Lung (tissue), 17 donors: ENCODE measurements at places on chromosomes 6 and 20. TPM values are rescaled to one million over a fixed set of nuclear protein-coding genes. Genes with fewer than 3 reads are reported as not detected.
A peak's percentile ranks its signal among the peaks of the same experiment; 100 is the strongest.

GRCh38 chr6:140319209-140319608, 944.8 kb upstream of the CITED2 start:
- no peak for DNase-seq

DNA sequence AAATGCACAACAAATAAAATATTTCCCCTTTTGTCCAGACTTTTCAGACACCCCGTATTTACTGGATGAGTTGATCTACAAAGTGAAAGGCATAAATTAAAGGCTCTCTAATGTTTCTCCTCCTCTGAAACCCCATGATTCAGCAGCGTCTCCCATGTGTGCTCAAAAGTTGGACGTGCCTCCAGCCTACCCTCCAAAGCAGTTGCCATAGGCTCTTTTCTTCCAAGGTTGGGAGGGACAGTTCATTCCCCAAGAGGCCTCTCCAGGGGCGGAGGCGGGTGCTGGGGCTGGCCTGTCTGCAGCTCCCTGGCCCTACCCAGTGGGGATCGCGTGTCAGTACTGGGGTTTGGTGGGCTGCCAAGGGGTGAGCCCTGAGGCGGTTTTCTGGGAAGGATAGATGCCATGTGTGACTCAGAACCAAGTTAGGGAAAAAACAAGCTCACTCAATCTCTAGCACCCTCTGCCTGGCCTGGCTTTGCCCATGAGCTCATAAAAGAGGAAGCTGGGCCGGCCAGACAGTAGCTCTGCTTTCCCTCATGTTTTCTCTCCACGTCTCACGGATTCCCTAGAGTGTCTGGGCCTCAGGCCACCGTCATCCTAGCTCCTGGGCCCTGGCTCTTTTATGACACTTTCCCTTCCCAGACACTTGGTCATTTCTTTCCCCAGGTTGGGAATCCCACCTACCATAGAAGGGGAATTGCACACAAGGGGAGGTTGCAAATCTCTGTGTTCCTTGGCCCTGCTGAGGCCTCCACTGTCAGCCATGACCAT, 8.0 kb upstream of the IER3 start:
- DNase-seq, result peak; percentile 54

Gene OTOR
- polyA plus RNA-seq, result not detected

GRCh38 chr6:13436399-13437217, 50.8 kb downstream of the GFOD1 start:
- DNase-seq, result peak; percentile 80

Gene BTN1A1
- 0.06 TPM for polyA plus RNA-seq

- DNase-seq, result no peak
These were observed 189.8 kb upstream of the GRIK2 start for GRCh38 chr6:101203664-101204063.

DNA sequence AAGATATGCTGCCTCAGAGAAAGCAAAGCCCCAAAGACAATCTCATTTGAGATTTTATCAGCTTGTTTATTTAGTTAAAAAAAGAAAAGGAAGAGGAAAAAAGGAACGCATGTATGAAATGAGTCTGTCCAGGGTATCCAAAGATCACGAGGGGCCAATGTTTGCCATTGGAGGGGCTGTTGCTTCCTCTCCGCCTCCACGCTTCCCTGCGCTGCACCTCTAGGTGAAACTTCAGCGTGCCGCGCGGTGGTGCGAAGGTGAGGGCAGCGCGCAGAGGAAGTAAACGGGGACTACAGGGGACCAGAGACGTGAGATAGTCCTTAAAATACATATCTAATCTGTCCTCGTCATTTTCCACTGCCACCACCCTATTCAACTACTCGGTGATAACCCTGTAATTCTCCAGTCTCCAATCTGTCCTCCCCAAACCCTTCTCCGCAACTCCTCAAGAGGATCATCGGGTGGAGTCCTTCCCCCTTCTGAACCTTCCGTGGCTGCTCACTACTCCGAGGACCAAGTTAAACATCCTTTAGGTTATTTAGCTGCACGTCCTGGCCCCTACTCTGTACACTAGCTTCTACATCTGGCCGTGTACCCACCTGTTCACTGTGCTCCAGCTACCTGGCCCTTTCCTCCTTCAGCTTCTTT, 1.1 kb upstream of the DCBLD1 start:
- no peak for DNase-seq

- no peak for DNase-seq
These were observed 12.7 kb upstream of the RAMACL start for GRCh38 chr6:166599205-166599604.

DNA sequence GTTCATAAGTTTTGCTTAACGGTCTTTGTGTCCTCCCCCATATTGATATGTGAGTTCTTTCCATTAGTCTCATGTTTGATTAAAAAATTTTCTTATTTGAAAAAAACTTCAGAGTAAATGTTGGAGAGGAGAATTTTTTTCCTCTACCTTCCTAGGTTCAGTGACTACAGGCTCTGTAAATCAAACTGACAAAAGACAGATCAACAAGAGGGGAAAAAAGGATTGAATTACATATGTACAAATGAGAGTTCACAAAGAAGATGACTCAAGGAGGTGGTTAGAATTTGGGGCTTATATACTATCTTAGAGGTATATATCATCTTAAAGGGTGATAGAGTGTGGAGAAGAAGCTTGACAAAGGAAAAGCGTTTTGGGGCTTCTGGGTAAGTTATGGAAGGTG, 5.6 kb downstream of the TMC2 start:
- DNase-seq, result no peak

- DNase-seq, result peak; percentile 41
These were observed 81.6 kb downstream of the KCNB1 start for GRCh38 chr20:49400904-49401303.

- peak; percentile 82 for DNase-seq
These were observed 160.9 kb upstream of the SPTLC3 start for GRCh38 chr20:12847872-12848271.

DNA sequence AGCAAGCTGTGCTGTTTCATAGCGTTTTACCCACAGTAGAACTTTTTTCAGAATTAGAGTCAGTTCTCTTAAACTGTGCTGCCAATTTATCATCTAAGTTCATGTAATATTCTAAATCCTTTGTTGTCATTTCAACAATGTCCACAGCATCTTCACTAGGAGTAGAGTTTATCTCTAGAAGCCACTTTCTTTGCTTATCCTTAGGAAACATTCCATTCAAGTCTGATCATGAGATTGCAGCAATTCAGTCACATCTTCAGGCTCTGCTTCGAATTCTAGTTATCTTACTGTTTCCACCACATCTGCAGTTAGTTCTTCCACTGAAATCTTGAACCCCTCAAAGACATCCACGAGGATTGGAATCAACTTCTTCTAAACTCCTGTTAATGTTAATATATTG, 12.5 kb downstream of the CTNNBL1 start:
- DNase-seq, result no peak

GRCh38 chr6:17986656-17987446, 584 bp downstream of the KIF13A start:
- DNase-seq, result peak; percentile 72

DNA sequence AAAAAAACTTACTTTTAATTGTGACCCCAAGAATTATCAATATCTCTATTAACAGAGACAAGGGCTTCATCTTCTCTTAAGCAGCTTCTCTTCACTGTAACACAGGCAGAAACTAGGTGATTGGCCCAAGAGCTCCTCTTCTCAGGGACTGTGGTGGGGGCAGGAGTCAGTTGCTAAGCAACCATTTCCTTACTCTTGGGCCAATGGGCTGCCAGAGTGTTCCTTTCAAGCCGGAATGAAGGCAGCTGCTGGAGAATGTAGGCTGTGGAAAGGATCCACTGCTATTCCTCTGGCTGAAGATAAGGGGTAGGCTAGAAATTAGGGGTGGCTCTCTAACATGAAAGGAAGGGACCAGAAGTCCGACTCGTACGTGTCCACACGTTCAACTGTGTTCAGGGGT, at the start of gene SEL1L2:
SEL1L2 (minus strand) TSS at position 150 of the 400 bp plus-strand sequence; CDS start at position 70, 80 bp downstream.
- no peak for DNase-seq

Gene RIOK1
- polyA plus RNA-seq, result 15.2 TPM

- DNase-seq, result no peak
These were observed 344.1 kb downstream of the CDC5L start for GRCh38 chr6:44731485-44732095.

GRCh38 chr6:129342243-129342642, 367.7 kb downstream of the ARHGAP18 start:
- DNase-seq, result peak; percentile 69

- DNase-seq, result peak; percentile 82
These were observed 323.6 kb downstream of the CD83 start for GRCh38 chr6:14440940-14441781.

DNA sequence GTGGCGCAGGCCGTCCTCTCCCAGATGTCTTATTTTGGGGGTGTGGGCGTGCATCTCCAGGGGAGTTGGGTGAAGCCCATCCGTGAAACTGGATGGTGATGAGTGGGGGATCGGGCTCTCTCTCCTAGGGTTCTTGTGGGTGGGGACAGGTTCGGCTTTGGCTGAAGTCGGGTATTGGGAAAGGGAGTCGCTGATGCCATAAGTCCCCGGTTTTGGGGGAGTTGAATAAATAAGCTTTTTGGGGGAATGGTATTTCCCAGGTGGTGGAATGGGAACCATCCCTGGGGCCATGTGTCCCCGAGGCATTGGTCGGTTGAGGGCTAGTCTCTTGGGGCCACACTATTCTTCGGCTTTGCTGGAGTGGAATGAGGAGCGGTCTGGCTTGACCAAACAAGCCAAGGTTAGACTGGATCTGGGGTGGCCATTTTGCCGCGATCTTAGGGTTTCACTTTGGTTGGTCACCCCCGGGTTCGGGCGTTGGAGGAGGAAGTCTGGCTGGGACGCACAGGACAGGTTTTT, 481 bp downstream of the ZNF133 start:
- peak; percentile 50 for DNase-seq

- DNase-seq, result no peak
These were observed 163.3 kb downstream of the TAF4 start for GRCh38 chr20:61902221-61902869.

- DNase-seq, result no peak
These were observed 146.8 kb upstream of the PMEPA1 start for GRCh38 chr20:57856658-57857057.

DNA sequence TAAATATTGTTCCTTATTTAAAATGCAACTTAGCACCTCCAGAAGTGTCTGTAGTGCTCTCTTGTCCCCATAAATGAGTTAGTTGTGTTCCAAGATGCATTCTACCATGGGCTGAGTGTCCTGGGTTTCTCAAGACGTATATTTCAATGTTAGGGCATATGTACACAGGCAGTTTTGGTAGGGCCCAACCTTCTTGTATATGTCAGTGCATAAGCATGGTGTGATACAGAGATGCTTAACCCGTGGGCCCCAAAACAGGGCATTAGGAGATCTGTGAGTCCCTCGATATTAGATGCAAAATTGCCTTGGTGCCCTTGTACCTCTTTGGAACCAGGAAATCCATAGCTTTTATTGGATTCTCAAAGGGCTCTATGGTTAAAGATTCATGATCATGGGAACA, 91.5 kb upstream of the HIVEP1 start:
- DNase-seq, result no peak

Gene IRF4
- polyA plus RNA-seq, result 0.85 TPM

- DNase-seq, result no peak
These were observed 376.5 kb upstream of the MARCKS start for GRCh38 chr6:113480616-113481015.

Gene CCHCR1
- polyA plus RNA-seq, result 14.3 TPM

DNA sequence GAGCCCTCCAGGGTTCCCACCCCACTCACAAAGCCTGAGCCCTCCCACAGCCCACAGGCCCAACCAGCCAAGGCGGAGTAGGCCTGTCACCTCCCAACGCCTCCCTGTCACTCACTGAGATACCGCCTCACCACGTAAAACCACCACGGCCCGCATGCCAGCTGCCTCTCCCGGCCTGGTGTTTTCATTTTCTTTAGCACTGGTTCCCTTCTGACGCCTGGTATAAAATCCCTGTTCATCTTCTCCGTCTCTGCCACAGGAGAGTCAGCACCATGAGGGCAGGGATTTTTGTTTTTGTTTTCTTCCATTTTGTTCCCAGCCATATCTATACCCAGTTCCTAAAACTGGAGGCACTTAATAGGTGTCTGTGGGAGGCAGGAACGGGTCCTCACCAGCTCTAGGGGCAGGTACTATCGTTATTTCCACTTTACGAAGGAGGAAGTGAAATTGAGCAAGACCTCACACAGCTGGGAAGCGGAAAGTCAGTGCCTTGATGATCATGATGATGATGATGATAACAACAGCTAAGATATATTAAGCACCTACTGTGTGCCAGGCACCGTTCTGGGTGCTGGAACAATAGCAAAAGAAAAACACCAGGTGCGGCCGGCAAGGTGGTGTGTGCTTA, 58.6 kb downstream of the SNAI1 start:
- DNase-seq, result no peak

DNA sequence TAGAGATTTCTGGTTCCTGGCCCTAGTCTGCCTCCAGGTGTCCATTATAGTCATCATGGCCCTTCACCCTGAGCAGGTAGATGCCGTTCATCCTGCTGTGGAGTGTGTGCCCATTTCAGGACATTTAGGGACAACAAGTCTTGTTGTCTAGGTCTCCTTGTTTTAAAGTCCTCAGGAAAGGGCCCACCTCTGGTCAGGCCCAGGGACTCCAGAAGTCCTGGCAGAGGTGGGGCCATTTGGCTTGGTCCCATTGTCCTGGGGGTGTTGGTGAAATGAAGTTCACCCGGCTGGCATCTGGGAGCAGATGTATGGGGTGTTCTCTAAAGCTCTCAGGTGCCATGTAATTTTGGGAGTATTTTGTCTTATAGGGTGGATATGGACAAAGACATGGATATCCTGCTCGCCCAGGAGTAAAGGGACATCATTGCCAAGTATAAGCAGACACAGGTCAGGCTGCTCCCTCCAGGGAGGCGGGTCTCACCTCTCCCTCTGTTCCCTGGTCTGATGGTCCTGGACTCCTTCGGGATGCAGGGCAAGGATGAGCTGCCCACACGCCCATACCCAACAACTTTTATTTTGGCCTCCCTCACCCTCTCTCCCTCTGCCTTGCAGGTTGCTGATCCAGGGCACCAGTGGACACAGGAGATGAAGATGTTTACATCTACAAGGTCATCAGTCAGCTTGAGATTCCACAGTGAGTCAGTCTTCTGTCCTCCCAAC, 31.7 kb upstream of the MAS1L start:
- no peak for DNase-seq

GRCh38 chr20:32570401-32571190, 14.5 kb downstream of the NOL4L start:
- no peak for DNase-seq

GRCh38 chr6:89542081-89542857, 96.3 kb downstream of the LYRM2 start:
- DNase-seq, result no peak

Gene ILRUN
- polyA plus RNA-seq, result 54.3 TPM

DNA sequence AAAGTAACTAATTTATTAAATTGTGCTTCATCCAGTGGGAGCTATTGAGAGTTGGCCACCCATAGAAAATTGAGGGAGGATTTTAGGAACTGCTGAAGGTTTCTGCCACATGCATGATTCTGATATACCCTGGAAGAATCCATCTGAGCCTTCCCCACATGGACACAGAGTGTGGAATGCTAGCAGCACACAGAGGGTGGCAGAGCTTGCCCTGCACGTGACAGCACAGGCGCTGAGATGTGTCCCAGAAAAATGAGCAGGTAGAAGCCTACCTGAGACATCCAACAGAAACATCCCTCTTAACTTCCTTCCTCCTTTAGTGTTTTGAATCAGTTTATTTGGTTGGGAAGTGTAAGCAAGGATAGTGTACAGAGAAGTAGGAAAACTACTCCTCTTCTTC, 96.9 kb downstream of the MTHFD1L start:
- DNase-seq, result no peak
